ENCODE measurements at places on chromosomes 1 and 21. TPM values are rescaled to one million over a fixed set of nuclear protein-coding genes. Genes with fewer than 3 reads are reported as not detected.
A peak's percentile ranks its signal among the peaks of the same experiment; 100 is the strongest.

GRCh38 chr1:227372726-227373130 is 54.4 kb upstream of the CDC42BPA start:
- DNase-seq = peak; percentile 67

DNA sequence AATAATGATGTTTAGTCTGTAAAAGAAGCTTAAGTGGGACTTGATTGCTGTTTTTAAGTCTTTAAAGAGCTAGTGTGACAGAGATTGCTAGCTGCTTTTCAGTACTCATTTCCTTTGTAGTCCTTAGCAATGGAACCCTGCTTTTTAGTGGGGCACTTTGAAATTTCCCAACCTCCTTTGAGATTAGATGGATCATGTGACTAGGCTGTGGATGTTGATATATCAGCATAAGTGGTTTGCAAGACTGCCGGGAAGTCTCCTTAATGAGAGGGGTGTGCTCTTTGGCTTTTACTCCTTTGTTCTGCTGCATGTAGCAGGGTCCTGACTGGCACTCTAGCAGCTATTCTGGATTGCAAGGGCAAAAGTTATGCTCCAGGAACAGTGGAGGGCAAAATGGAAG is 11.2 kb upstream of the RCOR3 start:
- no peak for DNase-seq

CD1D gene
- not detected for total RNA-seq

GRCh38 chr1:3365523-3366125 is 88.8 kb upstream of the ARHGEF16 start:
- DNase-seq = no peak

SLFNL1 gene
- total RNA-seq = not detected

GPR161 gene
- 5.8 TPM for total RNA-seq

SLC25A34 gene
- total RNA-seq = not detected
